ENCODE measurements at places on chromosomes 1 and 21. TPM values are rescaled to one million over a fixed set of nuclear protein-coding genes. Genes with fewer than 3 reads are reported as not detected.

The FMOD gene
- polyA plus RNA-seq: 58.3 TPM

The G0S2 gene
- polyA plus RNA-seq: not detected

The SPAG17 gene
- polyA plus RNA-seq: 6.2 TPM

The OR2M2 gene
- not detected for polyA plus RNA-seq

The AJAP1 gene
- 2.5 TPM for polyA plus RNA-seq

The C1orf94 gene
- polyA plus RNA-seq: not detected

The FCGR3A gene
- polyA plus RNA-seq: 2.3 TPM

The UTS2 gene
- polyA plus RNA-seq: 0.17 TPM

The HES2 gene
- not detected for polyA plus RNA-seq

- no peak for DNase-seq
Measured at GRCh38 chr1:94339206-94339927, 78.8 kb upstream of the ABCD3 start.

GRCh38 chr21:34795175-34795547 lies 126.4 kb downstream of the CLIC6 start:
- peak; percentile 37 for DNase-seq

DNA sequence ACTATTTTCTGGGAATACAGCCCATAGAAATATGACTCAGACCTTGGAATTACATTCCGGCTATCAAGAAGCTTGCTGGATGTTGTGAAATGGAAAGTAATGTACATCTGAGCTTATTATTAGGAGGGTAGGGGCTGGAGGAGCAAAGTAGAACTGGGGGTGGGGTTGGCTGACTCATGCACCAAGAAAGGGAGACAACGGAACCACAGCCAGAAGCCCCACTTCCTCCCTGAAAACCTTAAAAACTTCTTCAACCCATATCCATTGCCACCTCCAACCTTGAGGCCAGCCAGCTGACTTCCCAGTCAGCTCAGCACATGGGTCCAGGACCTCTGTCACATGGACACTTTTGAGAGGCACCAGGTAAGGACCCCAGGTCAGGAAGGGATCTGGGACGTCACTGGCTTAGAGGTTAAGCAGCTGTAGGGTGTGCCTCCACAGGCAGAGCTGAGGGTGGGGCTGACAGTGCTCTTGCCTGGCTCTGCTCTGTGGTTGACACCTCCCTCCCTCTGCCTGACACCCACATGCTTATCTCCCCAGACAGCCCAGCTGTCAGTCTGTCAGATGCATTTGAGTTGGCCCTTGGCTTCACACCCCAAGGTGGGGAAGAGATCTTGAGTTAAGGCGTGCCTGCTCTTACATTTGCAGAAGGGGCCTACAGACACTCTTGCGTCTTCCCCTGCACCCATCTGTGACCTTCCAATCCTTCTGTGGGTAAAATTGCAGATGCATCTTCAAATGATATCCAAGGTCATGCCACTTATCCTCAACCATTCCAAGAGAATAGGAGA lies 5.7 kb upstream of the ZNF683 start:
- DNase-seq: peak; percentile 45

GRCh38 chr1:9317591-9318417 lies 25.1 kb downstream of the SPSB1 start:
- DNase-seq: no peak

DNA sequence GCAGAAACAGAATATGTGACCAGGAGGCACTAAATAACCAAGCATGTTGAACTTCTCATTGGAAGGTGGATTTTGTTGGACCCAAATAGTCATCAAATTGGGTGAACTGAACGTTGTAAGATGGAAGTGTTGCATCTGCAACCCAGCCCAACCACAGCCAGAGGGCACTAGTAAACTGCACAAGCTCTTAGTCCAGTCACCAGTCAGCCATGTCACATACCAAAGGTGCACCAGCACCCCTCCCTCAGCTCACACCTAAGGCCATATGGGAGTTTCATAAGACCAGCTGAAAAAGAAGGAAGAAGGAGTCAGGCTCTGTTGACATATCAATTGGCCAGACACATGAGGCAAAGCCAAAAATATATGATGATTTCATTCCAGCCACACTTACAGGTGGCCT lies 481.7 kb upstream of the NR5A2 start:
- no peak for DNase-seq

GRCh38 chr1:162276493-162276892 lies 100.2 kb downstream of the SPATA46 start:
- peak; percentile 15 for DNase-seq

DNA sequence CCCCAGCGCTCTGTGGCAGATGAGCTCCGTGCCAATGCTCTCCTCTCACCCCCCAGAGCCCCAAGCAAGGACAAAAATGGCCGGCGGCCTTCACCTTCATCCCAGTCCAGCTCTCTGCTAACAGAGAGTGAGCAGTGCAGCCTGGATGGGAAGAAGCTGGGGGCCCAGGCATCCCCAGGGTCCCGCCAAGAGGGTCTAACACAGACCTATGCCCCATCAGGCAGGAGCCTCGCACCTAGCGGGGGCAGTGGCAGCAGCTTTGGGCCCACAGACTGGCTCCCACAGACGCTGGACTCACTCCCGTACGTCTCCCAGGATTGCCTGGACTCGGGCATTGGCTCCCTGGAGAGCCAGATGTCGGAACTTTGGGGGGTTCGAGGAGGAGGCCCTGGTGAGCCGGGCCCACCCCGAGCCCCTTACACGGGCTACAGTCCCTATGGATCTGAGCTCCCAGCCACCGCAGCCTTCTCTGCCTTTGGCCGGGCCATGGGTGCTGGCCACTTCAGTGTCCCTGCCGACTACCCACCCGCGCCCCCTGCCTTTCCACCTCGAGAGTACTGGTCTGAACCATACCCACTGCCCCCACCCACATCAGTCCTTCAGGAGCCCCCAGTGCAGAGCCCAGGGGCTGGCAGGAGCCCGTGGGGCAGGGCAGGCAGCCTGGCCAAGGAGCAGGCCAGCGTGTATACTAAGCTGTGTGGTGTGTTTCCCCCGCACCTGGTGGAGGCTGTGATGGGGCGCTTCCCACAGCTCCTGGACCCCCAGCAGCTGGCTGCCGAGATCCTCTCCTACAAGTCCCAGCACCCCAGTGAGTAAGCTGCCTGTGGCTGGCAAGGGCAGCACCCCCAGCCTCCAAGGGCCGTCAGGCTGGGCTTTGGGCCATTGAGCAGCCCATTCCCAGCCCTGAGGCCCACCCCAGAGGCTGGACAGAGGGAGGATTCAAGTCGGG lies 8.7 kb downstream of the ZC3H12A start:
- DNase-seq: no peak

DNA sequence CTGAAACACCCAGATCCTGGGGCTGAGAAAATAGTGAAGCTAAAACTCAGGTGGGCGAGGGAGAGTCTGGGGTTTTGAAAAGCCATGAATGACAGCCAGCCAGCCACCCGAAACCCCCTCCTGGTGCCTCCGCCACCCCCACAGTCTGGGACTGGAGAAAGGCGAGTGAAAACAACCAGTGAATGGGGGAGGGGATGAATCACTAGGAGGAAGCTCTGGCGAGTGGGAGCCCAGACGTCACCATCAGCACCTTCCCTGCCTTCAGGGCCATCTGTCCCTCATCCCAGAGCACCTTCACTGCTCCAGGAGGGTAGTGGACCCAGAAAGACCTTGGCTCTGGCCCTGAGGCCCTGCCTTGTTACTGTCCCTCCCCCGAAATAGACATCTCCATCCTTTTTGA lies 9.2 kb downstream of the RORC start:
- no peak for DNase-seq

DNA sequence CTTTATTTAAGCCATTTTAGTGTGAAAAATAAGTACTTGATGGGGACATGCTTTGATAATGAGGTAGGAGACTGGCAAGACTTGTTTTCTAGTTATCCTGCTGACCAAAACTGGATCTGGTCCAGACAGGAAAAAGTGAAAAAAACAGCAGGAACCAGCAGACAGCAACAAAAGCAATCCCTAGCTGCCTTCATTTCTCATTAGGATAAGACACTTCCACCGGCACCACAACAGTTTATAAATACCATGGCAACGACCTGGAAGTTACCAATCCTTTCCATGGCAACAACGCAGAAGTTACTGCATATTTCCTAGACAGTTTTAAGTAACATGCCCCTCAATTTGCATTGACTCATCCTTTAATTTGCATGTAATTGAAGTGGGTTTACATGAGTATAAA lies 993.8 kb upstream of the NCAM2 start:
- DNase-seq: peak; percentile 31

GRCh38 chr1:43540653-43541071 lies 10.0 kb downstream of the PTPRF start:
- no peak for DNase-seq

DNA sequence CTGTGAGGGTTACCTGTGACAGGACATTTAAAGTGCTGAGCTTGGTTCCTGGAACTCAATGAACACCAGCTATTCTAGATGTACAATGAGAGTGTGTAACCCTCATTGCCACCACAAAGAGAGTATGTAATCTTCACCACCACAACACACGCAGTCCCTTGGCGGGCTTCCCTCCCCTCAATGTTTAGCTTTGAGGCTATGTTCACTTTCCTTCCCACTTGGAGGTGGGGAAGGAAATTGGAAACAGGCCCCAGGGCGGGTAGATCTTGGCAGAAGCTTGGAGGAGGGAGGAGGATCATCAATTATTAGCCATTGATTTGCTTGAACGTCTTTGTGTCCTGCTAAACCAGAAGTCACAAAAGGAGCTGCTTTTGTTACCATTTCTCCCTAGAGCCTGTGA lies 8.3 kb upstream of the COL16A1 start:
- no peak for DNase-seq

GRCh38 chr1:12255913-12256312 lies 26.1 kb downstream of the VPS13D start:
- no peak for DNase-seq

GRCh38 chr1:117671781-117672501 lies 66.1 kb downstream of the TENT5C start:
- DNase-seq: no peak

- no peak for DNase-seq
Measured at GRCh38 chr1:151494741-151495281, 16.4 kb upstream of the CGN start.

DNA sequence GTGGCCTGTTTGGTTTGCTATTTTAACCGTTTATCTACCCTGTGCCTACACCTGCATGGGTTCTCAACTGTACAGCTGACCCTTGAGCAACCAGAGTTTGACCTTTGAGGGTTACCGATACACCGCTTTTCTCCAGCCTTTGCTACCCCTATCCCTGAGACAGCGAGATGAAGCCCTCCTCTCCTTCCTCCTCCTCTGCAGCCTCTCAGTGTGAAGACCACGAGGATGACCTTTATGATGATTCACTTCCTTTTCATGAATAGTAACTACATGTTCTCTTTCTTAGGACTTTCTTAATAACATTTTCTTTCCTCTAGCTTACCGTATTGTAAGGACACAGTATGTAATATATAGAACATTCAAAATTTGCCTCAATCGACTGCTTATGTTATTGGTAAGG lies 14.5 kb upstream of the RNF187 start:
- DNase-seq: no peak

GRCh38 chr1:201009962-201010645 lies 13.4 kb downstream of the KIF21B start:
- DNase-seq: no peak

- no peak for DNase-seq
Measured at GRCh38 chr1:8212580-8213031, 105.3 kb upstream of the SLC45A1 start.

- DNase-seq: no peak
Measured at GRCh38 chr1:12173631-12174121, 6.9 kb downstream of the TNFRSF1B start.

GRCh38 chr1:81192647-81193642 lies 607.8 kb upstream of the ADGRL2 start:
- DNase-seq: no peak

DNA sequence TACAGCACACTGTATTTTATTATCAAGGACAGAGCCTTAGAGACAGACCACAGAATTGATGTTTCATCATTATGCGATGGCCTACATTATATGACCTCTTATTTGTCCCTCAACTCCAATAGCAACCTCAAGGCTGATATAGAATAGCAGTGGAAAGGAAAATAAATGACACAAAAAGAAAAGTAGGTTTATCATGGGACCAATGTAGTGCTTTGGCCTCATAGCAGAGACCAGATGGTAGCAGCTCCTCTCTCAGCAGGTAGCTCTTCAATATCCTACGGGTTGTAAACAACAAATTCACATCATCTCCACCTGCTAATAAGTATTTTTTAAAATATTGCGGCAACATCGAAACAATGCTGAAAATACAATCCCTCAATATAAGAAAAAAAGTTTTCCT lies 25.2 kb downstream of the ANP32E start:
- no peak for DNase-seq

All from muscle of arm (tissue), 14 donors.